ENCODE measurements at places on chromosomes 12 and 14.

- DNase-seq = no peak
These were observed 30.8 kb downstream of the RPS6KA5 start for GRCh38 chr14:91029456-91030217.

GRCh38 chr12:85057370-85057963, 21.3 kb downstream of the LRRIQ1 start:
- peak; percentile 78 for DNase-seq

DNA sequence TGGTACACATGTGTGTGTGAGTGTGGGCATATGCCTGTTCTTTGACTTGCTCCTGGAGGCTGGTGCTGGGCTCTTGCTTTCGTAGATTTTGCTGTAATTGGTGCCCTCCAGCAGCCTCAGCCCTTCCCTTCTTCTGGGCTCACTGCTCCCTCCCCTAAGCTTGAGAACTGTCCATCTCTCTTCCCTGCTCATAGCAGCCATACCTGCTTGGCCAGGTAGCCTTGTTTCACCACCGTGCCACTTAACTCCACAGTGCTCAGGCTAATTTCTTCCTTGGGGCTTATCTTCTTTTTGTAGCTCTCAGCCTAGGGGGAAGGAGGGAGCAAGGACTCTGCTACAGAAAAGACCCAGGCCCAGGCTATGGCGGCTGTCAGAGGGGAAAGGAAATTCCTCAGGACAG, 19.8 kb downstream of the PLEK2 start:
- no peak for DNase-seq

DNA sequence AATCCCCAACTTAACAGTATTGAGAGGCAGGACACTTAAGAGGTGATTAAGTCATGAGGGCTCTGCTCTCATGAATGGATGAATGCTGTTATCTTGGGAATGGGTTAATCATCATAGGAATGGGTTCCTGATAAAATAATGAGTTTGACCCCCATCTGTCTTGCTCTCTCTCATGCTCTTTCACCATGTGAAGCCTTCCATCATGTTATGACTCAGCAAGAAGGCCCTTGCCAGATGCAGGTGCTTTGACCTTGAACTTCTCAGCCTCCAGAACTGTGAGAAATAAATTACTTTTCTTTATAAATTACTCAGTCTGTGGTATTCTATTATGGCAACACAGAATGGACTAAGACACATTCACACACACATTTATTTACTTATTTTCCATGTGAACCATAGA, 89.0 kb upstream of the PPM1H start:
- no peak for DNase-seq

Data from NCI-H1417 (cell line).